Suprapubic skin (tissue), 4 donors: ENCODE measurements at places on chromosomes 16 and 17. TPM values are rescaled to one million over a fixed set of nuclear protein-coding genes. Genes with fewer than 3 reads are reported as not detected.
A peak's percentile ranks its signal among the peaks of the same experiment; 100 is the strongest.

The PPP1R27 gene
- total RNA-seq = not detected

The TOM1L1 gene
- 51.7 TPM for total RNA-seq

- no peak overlapping the region for H3K4me3 ChIP-seq
- H3K27me3 ChIP-seq = peaks cover 12% of the 10 kb centered on the region
- DNase-seq = no peak
- H3K36me3 ChIP-seq = no peaks in the 10 kb centered on the region
- H3K27ac ChIP-seq = no peak overlapping the region
- H3K4me1 ChIP-seq = no peaks in the 10 kb centered on the region
These were observed 29.8 kb upstream of the SALL1 start for GRCh38 chr16:51180719-51181502.

- no peaks in the 10 kb centered on the region for H3K27me3 ChIP-seq
- H3K27ac ChIP-seq = no peak overlapping the region
- no peak for DNase-seq
These were observed 9.4 kb downstream of the CYBC1 start for GRCh38 chr17:82440991-82441627.

DNA sequence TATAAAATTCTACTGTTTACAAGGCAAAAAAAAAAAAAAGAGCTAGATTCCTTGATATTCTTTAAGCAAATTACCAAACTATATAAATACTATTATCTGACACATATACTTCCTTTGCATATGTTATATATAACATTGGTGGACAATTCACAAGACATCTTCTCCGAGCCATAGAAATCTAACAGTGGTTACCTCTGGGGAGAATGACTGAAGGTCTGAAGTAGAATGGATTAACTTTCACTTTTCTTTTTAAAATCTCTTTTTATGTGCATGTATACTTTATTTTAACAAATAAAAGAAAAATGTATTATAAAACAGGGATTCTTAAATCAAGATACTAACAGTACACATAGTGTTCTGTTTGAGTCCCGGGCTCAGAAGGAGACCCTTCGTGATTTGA is 131.0 kb downstream of the MRTFB start:
- H3K4me1 ChIP-seq = peaks cover 4% of the 10 kb centered on the region
- no peak overlapping the region for H3K4me3 ChIP-seq
- no peak for DNase-seq
- no peaks in the 10 kb centered on the region for H3K27me3 ChIP-seq
- H3K27ac ChIP-seq = no peak overlapping the region

GRCh38 chr17:43945074-43945829 is 3.0 kb upstream of the PPY start:
- no peak overlapping the region for H3K27ac ChIP-seq
- no peak for DNase-seq
- no peak overlapping the region for H3K4me3 ChIP-seq
- H3K4me1 ChIP-seq = no peaks in the 10 kb centered on the region
- H3K27me3 ChIP-seq = peaks cover 16% of the 10 kb centered on the region
- H3K36me3 ChIP-seq = no peaks in the 10 kb centered on the region

- H3K4me3 ChIP-seq = peak overlapping the region; percentile 74
- peaks cover 23% of the 10 kb centered on the region for H3K27me3 ChIP-seq
- no peak for DNase-seq
- H3K36me3 ChIP-seq = no peaks in the 10 kb centered on the region
- H3K4me1 ChIP-seq = peaks cover 81% of the 10 kb centered on the region
- no peak overlapping the region for H3K27ac ChIP-seq
These were observed 797 bp downstream of the HES7 start for GRCh38 chr17:8122924-8123694.

DNA sequence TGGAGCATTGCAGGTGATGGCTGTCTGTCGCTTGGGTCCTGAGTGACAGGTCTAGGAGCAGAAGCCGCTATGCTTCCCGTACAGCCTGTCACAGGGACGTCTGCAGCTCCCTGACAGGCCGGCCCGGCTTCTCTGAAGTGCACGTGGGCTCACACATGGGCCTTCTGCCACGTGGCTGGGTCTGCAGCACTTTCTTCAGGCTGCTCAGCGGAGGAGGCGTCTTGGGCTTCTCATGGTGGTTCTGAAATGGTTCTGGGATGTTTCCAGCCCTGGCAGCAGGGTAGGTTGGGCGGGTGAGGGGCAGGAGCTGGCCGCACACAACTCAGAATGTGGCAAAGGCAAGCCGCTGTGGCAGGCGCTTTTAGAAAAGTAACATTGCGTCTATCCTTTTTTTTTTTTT is 80.3 kb upstream of the ZNF750 start:
- no peak for DNase-seq
- no peaks in the 10 kb centered on the region for H3K4me1 ChIP-seq
- no peak overlapping the region for H3K27ac ChIP-seq
- no peak overlapping the region for H3K4me3 ChIP-seq

DNA sequence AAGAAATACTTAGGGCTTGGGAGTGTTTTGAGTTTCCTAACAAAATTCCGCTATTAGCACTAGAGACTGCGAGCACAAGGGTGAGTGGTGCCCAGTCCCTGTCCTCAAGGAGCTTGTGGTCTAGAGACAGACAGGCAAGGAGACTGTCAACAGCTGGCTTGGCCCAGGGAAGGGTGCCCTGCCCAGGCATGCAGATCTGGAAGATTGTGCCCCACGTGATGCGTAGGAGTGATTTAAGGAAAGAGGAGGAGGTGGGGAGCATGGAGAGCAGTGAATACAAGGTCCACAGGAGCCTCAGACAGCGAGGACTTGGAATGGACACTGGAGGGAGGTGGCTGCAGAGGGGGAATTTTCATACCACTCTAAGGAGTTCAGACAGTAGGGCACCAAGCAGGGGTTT is 25.0 kb downstream of the SCPEP1 start:
- no peak overlapping the region for H3K4me3 ChIP-seq
- no peaks in the 10 kb centered on the region for H3K27me3 ChIP-seq
- H3K36me3 ChIP-seq = peaks cover 29% of the 10 kb centered on the region
- no peak for DNase-seq
- no peak overlapping the region for H3K27ac ChIP-seq
- no peaks in the 10 kb centered on the region for H3K4me1 ChIP-seq

- H3K27me3 ChIP-seq = no peaks in the 10 kb centered on the region
- peak overlapping the region; percentile 39 for H3K4me3 ChIP-seq
- peak overlapping the region; percentile 95 for H3K27ac ChIP-seq
- no peaks in the 10 kb centered on the region for H3K36me3 ChIP-seq
- H3K4me1 ChIP-seq = peaks cover 77% of the 10 kb centered on the region
- no peak for DNase-seq
These were observed 20.4 kb downstream of the CEP295NL start for GRCh38 chr17:78882540-78883088.

DNA sequence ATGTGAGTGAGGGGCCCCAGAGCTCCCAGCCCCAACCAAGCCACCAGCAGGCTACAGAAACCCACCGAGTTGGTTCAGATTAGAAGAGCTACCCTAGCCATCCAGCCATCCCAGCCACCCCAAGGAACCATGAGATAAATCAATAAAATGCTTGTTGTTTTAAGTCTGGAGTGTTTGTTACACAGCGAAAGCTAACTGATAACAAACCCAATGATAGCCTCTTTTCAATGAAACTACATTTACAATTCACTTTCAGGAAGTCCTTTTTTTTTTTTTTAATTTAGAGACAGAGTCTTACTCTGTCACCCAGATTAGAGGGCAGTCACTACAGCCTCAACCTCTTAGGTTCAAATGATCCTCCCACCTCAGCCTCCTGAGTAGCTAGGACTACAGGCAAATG is 215.0 kb upstream of the ZFHX3 start:
- no peaks in the 10 kb centered on the region for H3K4me1 ChIP-seq
- H3K36me3 ChIP-seq = no peaks in the 10 kb centered on the region
- peaks cover 4% of the 10 kb centered on the region for H3K27me3 ChIP-seq
